Endothelial cell of umbilical vein (primary cell): ENCODE measurements at places on chromosomes 1 and 21.

- peak; percentile 59 for DNase-seq
Observed at GRCh38 chr1:214670098-214670497, 67.1 kb downstream of the CENPF start.

DNA sequence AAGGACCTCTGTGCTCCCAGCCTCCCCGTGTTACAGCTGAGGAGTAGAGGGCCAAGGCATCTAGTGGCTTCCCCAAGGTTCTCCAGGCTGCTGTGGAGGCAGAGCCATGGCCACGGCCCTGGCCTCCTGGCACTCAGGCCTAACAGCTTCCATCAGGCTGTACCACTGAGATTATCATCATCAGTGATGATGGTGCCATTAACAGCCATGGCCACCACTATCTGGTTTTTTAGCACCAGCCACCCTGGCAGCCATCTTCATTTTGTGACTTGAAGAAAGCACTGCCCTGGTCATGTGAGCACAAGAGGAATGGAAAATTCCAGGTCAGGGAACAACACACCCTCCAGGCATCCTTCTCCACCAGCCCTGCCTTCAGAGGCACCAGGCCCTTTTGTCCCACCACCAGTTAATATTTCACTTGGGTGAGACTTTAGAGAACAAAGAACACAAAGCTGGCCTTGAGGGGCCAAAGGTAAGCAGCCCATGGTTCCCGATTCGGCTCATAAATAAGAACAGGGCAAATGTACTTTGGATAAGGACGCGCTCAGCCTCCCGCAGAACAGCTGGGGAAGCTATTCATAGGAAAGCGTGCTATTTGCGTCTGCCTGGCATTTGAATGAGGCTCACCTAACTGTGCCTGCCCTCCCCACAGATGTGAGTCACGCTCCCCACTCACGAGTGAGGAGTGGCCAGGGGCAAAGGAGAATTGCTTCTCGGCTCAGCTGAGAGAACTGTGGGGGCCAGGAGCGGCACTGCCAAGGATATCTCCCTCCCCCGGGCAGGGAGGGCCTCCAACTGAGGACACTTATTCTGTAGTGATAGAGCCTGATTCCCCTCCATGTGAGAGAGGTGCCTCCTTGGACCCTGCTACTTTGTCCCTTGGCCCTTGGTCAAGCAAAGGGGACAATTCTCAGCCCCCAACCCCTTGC lies 95.6 kb downstream of the CD58 start:
- DNase-seq: no peak

DNA sequence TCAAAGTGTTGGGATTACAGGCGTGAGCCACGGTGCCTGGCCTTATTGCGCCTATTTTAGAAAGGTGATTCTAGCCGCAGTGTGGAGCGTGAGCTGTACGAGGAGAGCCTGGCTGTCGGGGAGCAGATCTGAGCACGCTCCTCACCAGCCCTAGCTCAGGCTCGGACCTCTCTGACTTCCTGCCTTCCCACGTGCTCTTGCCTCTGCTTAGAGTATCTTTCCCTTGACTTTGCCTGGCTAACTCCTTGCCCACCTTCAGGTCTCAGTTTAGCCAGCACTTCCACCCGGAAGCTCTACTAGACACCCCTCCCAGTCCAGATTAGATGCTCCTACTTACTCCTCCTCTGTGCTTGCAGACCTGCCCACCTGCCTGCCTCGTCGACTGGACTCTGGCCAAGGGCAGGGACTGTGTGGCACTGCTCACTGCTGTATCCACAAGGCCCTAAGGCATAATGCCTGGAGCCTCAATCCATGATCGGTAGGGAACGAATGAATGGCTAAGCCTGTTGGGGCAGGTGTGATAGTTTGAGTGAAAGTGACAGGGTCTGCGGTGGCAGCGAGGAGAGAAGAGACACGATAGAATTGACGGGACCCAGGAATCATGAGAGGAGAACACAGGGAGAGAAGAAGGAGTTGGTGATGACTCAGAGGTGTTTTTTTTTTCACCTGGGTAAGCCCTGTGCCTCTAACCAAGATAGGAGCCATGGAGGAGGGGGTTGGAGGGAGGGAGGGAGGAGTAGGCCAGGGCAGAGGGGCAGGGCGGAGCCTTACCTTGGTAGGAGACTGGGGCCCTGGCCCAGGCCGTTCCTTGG lies 28.1 kb upstream of the WASF2 start:
- no peak for DNase-seq

GRCh38 chr1:151716405-151716762 lies 219 bp downstream of the CELF3 start:
- DNase-seq: no peak

GRCh38 chr21:33189824-33190223 lies 39.9 kb upstream of the IFNAR2 start:
- no peak for DNase-seq
